ENCODE measurements at places on chromosomes 4 and X.

GRCh38 chr4:78058591-78059523 lies 1.7 kb downstream of the FRAS1 start:
- DNase-seq = no peak

- DNase-seq = no peak
These were observed 60.0 kb upstream of the NKX1-1 start for GRCh38 chr4:1466034-1466862.

- no peak for DNase-seq
These were observed 194.4 kb downstream of the FAM133A start for GRCh38 chrX:93868289-93868965.

DNA sequence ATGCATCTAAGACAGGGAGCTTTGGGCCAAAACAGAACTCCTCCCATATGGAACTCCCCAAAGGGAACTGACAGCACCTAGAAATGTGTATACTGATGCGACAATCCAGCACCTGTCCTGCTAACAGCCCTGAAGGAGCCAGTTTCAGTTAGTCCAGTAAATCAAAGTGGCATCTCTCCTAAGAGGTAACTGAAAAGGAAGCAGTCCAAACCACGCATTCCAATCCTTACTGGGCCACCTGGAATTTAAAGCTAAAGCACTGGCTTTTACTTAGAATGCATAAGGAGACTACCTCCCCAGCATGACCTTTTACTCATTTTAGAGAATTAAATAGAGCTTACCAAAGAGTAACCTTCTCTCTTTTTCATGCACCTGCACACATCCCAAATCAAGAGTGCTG lies 586.8 kb upstream of the PITX2 start:
- DNase-seq = no peak

DNA sequence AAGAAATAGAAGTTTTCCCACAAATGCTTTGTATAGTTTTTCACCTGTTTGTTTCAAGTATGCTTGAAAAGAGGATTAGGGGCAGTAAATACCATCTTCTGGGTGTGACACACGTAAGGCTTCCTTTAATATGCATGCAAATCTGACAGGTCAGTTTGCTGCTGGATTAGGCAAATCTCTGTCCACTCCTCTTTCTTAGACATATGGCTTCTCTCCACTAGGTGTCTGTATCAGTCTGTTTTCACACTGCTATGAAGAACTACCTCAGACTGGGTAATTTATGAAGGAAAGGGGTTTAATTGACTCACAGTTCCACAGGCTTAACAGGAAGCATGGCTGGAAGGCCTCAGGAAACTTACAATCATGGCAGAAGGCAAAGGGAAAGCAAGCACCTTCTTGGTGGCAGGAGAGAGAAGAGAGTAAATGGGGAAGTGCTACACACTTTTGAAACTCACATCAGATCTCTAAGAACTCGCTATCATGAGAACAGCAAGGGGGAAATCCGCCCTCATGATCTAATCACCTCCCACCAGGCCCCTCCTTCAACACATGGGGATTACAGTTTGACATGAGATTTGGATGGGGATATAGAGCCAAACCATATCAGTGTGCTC lies 66.9 kb downstream of the TAB3 start:
- DNase-seq = no peak

DNA sequence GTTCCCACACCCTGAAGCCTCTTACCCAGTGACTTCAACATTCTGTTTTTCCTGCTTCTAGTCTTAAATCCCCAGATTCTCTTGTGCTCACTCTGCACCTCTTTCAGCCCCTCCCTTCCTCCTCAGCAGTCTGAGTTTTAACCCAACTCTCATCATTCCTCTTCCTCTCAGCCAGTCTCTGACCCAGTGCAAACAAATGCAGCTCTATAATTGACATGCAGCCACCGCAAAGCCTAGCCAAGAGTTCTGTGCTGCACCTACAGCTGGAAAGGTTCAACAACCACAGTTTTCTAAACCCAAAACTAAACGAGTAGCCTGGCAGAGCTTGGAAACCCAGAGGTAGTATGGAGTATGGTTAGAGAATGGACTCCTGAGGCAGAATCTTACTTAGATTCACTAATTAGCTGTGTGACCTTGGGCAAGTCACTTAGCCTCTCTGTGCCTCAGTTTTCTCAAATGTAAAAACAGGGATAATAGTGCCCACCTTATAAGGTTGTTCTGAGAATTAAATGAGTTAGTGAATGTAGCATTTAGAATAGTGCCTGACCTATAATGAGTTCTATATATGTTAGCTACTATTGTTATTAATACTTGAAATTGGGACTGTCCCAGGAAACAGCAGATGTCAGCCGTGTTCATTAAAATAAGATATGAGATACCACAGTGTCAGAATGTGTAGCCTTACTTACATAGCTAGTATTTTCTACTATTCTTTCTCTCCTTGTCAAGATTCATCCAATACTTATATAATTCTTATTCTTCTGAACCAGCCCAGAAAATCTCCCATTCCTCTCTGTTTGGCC lies 3.5 kb downstream of the TMEM154 start:
- DNase-seq = no peak
